GM06990 (cell line): ENCODE measurements at places on chromosomes 6 and 20.

DNA sequence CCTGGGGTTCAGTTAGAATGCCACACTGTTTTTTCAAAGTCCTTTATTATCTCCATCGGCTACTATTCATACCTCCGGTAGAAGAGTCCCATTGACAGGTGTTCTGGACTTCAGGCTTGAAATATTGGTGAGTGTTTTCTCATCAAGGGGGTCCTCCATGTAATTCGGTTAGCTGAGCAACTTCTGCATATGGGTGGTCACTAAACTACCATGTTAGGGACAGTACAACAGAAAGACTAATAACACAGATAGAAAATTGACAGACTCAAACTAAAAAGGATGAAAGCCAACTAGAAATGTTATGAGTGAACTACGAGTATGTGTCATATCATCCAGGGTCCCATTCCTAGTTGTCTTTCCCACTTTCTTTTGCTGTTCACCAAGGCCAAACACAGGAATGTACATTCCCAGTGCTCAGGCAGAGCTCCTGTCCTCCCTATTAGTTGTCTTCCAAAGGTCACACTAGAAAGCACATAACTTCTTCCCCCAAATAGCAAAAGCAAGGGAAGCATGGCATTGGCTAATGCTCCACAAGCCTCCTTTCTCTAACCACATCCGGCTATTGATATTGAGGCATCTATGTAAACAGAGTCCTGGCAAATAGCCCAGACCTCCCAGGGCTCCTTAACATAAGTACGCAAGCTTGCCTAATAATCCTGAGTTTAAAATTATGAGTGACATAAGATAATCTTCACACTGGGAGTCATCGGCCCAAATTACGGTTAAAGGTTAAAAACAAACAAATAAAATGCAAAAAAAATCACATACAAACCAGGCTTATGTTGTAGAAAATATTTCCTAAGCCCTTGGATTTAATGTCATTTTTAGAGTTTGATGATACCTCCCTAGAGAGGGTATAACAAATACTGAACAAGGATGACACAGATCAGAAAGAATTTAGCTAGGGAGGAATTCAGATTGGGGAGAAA is 13.2 kb downstream of the CCN2 start:
- no peak for DNase-seq

- DNase-seq, result no peak
Measured at GRCh38 chr6:2464641-2465040, 219.2 kb upstream of the GMDS start.

GRCh38 chr6:118700531-118700930 is 49.1 kb upstream of the CEP85L start:
- DNase-seq, result no peak

- no peak for DNase-seq
Measured at GRCh38 chr20:3964719-3965118, 50.6 kb downstream of the RNF24 start.

- DNase-seq, result no peak
Measured at GRCh38 chr6:23587582-23587981, 538.4 kb upstream of the NRSN1 start.

DNA sequence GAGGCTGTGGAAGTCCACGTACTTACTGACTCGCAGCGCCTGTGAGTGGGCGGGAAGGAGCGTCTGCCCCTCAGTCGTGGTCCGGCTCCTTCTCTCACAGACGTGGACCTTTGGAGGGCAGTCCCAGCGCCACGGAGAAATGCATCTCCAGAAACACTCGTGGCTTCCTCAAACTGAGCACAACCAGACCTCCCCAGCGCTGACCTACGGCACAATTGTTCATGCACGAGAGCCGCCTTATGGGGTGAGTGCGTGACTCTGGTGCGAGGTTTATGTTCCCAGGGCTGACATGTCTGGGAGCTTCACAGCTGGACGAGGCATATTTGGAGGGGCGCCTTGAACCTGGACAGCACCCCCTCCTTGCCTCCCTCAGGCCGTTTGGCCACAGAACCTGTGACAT is 29.7 kb downstream of the FRMD1 start:
- no peak for DNase-seq

- DNase-seq, result no peak
Measured at GRCh38 chr6:53311586-53311935, 37.2 kb downstream of the ELOVL5 start.

- no peak for DNase-seq
Measured at GRCh38 chr6:40762981-40763380, 175.8 kb upstream of the LRFN2 start.

- no peak for DNase-seq
Measured at GRCh38 chr6:33983109-33983716, 162.7 kb downstream of the GRM4 start.

- no peak for DNase-seq
Measured at GRCh38 chr6:158149641-158150040, 18.4 kb downstream of the SERAC1 start.

DNA sequence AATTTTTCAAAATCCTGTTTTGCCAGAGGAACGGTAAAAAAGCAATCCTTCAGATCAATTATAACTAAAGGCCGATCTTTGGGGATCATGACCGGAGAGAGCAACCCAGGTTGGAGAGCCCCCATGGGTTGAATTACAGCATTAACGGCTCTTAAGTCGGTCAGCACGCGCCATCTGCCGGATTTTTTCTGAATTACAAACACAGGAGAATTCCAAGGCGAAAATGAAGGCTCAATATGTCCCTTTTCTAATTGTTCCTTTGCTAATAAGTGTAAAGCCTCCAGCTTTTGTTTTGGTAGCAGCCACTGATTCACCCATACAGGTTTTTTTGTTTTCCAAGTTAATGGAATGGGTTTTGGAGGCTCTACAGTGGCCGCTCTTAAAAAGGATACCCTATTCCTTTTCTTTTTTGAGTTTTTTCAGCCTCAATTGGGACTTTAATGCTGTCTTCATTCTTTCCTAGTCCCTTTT is 16.9 kb upstream of the PTCRA start:
- DNase-seq, result no peak

DNA sequence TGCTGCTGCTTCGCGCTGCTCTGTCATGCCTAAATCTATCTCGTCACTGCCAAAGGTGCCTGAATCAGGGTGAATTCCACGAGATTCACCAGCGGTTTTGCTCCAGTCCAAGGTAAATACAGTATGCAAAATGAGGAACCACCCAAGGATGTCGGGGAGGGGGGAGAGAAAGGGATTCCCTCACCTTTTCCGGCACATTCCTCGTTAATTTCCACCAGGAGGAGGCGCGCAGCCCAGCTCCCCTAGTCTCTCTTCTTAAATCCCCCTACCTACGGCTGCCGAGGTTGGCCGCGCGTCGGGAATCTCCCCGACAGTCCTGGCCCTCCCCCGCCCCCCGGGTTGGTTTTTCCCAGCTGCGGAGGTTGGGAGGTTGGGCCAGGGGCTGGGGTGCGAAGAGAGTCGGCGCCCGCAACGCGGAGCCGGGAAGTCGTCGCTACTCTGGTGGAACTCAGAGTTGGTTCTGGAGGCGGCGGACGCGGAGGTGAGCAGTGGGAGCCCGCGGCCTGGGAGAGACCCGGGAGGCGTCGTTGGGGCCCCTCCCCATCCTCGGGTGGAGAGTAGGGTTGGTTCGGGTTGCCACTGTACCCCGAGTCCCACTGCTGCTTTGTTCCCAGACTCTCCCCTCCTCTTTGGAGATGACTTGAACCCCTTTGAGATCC is at the start of gene TPBG:
TSS of gene TPBG (plus strand) at position 390 of the 659 bp plus-strand sequence. CDS start 1,145 bp downstream, outside the sequence.
- DNase-seq, result peak; percentile 69

DNA sequence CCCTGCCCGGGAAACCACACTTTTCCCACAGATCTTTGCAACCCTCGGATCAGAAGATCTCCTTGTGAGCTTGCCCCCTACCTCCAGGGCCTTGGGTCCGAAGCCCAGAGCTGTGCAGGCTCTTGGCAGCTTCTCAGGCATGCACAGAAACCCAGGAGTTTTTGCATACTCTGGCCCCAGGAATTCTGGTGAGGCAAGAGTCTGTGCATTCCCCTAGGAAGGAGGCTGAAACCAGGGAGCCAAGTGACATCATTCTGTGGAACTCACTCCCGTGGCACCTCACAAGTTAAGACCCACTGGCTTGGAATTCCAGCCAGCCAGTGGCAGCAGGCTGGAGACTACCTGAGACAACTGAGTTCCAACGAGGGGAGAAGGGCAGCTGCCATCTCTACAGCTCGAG is 100.1 kb downstream of the TNFRSF21 start:
- no peak for DNase-seq

- DNase-seq, result no peak
Measured at GRCh38 chr6:108277295-108277694, 16.5 kb upstream of the SNX3 start.

DNA sequence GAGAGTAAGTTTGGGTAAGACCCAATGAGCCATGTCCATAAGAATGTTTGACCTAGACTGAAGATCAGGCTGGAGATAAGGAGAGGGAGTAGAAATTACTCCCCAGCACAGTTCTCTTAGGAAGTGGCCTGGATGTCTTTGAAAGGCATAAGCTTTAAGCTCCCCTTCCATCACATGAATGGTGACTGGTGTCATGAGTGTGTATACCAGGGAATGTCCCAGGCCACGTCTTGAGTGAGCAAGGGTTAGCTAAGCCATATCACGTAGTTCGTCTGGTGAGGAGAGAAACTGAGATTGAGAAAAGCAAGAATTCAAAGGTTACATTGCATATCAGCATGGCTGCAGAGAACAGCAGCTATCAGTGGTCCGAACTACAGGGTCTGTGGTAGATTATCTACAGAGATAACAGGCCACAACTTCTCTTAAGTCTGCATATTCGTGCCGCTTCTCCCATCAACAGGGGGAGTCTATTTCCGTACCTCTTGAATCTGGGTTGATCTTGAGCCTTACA is 60.1 kb upstream of the BMP2 start:
- no peak for DNase-seq

DNA sequence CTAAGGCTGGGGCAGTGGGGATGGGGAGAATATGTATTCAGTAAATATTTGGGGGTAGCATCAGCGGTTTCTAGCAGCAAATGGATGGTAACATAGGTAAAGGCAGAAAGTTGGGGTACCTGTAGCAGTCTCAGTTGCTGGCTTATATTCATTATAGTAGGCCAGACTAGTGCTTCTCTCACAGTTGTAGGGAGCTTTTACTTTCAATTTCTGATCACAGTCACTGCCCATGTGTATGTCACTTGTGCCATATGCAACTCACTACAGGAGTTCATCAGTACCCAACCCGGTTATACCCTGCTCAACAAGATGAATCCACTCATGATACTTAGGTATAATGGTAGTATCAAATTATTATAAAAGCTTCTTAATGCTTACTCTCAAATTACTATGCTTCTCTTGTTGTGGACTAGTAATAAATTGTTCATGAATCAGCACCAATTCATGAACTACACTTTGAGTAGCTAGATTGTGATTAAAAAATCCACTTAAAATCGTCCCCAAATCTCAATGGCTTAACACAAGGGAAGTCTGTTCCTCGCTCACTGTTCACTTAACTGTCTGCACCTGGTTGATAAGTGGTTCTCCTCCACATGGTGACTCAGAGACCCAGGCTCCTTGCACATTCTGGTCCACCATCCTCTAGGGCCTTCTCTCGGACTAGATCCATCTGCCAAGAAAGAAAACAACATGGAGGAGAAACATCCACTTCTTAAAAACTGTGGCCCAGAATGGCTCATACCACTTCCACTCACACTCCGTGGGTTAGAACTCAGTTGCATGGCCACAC is 31.3 kb upstream of the MYLIP start:
- DNase-seq, result no peak

GRCh38 chr20:16062661-16063581 is 510.3 kb downstream of the KIF16B start:
- no peak for DNase-seq

DNA sequence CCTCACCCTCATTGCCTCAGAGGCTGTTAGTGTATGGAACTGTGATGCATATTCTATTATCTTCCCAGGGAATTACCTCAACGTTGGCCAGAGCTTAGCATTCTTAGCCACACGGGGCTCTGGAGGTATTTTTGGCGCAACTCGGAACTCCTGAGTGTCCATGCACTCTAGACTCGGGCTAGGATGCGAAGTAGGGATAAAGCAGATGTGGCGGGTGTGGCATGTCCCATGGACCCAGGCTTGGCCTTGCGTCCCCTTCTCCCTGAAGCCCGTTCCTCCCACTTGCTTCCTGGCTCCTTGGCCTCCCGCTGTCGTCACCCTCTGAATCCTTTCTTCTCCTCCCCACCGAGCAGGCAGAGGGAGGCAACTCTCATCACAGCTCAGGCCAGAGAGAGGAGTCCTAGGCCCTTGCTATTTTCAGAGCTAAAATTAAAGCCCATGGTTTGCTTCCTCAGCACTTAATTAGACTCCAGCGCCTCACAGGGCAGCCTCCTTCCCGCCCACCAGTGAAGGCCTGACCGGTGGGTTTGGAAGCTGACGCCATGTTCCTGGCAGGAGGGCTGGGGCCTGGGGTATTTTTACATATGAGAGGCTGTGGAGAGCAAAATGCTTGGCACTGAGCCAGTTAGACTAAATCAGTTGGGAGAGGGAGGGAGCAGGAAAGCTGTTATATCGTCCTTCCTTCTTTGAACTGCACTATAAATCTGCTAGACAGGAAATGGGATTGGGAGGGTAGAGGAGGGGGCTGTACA is 138.7 kb downstream of the FOXO3 start:
- no peak for DNase-seq

DNA sequence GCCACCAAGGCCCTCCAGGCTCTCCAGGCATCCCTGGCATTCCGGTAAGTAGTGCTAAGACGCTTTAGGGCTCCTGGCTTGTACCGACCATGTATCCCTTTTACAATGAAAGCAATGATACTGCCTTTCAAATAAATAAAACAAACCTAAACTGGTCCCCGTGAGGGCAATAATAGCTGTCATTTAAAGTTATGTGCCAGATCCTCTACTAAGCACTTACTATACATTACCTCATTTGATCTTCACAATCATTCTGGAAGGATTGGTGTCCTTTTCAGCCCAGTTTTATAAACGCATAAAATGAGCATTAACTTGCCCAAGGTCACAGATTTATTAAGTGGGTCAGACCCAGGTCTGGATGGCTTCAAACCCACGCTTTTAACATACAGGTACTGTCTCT is 114.7 kb downstream of the COL9A1 start:
- no peak for DNase-seq

DNA sequence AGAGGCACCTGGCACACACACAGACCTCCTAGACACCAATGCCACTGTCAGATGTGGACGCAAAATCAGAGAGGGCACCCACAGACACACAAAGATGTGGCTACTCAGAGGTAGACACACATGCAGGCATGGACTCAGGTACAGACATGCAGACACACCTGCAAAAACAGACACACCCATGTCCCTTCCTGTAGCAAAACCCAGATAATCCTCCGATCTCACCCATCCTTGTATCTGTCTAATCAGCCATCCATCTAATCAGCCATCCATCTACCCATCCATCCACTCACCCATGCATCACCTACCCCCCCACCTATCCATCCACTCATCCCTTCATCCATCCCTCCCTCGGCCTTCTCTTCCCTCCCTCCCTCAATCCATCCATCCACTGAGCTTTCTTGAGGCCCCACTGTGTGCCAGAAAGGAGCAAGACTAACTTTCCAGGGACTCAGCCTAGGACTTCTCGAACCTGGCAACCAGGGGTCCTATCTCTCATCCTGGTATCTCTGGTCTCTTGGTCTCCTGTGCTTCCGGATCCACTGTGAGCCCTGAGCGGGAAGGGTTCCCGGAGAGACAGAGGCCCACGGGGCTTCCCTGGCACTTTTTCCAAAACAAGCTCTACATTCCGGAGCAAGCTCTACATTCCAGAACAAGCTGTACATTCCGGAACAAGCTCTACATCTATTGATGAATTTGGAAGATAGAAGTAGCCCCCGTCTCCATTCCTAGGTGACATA is 1.1 kb upstream of the TGM2 start:
- DNase-seq, result no peak

- DNase-seq, result no peak
Measured at GRCh38 chr20:32451682-32452461, 93.7 kb downstream of the ASXL1 start.
